Stimulated activated CD8-positive, alpha-beta memory T cell treated with anti-CD3 and anti-CD28 coated beads, Interleukin-12 subunit alpha, Interleukin-12 subunit beta, amount 100 ng/mL, for 1 hour (primary cell): ENCODE measurements at places on chromosomes 6 and 20.

DNA sequence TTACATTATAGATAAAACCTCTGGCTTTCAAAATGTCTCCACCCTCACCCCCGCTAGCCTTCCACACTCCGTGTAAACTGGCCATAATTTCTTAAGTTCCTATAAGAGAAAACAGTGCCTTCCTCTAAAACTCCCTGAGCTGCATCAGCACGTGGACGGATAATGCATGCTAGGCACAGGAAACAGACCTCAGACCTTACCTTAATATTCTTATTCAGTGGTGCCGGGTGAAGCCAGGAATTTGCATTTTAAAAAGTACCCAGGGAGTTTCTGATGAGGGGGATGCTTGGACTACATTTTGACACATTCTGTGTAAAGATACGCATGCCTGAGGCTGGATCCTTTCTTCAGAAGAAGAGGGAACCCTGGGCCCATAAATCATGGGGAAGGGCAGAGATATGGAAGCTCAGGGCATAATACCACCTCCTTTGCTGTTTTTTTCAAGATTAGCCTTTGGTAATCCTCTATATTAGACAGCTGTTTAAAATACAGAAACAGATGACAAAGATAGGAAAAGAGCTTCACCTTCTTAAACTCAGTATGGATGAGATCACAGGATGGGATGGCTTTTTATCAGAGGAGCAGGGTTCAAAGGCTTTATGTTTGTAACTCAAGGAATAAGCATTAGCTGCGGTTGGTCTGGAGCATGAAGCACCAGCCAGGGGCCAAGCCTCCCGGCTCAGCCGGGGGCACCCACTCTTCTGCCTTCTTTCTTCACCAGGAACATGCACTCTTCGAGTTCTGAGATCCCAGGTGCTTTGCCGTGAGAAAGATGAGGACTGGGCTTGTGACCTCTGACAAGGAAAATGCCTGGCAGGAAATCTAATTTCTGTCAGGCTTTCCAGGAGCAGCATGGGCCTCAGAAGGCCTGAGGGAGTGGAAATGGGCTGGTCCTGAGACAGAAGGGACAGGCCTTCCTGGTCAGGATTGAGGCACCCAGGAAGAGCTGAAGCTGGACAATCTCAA, 218.1 kb upstream of the SOX4 start:
- DNase-seq: no peak

GRCh38 chr6:5619249-5619648, 357.9 kb downstream of the FARS2 start:
- DNase-seq: peak; percentile 32

DNA sequence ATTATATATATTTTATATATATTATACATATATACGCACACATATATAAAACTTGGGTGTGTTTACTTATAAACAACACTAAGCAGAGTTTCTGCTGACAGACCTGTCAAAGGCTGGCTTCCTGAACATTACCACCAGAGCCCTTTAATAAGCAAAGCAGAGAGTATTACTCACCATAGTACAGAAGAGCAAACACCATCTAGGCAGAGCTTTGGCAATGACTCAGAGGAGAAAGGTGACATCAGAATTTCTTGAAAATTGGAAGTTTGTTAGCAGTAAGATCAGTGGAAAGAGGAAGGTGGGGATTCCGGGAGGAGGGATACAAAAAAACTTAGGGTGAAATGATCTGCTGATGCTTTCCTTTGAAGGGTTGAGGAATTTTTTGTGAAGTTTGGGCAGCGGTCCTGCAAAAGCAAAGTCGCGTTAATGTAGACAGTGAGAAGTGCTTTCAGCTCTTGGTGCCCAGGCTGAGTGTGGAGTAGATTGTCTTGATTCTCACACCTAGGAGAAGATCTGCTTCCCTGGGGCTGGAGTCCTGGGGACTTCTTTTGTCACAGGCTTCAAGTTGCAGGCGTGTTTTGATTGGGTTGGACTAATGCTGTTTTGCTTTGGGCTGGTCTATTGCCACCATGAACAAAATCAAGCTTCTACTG, 109.6 kb upstream of the BACH2 start:
- DNase-seq: no peak

GRCh38 chr6:27133281-27134227, 113.9 kb upstream of the PRSS16 start:
- peak; percentile 59 for DNase-seq

DNA sequence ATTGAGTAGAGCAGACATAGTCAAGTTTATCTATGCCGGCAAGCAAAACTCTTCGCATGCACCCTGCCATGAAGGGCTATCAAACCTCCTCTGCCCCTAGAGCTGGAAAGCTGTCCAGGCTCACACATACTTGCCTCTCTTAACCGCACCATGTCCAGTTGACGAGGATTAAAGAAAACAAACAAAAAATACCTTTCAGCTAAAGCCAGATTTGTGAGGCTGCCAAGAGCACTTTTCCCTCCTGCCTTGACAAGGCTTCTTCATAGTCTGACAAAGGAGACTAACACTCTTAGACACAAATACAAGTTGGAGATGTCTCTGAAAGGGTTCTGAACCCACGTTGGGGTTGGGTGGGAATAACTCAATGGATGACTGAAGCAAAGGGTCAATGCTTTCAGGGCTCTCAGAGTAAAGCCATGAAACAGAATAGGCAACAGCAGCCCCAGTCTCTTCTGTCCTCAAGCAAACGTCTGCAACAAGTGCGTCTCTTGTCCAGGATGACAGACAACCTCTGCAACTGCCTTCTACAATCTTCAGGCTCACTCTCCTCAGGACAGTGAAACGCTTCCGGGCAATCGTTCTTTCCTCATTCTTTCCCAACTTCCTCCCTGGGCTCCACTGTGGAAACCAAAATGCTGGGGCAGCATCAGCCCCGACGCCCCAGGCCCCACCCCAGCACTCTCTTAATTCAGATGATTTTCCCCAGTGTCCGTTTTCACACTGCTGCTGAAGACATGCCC, 57.8 kb downstream of the AGPAT4 start:
- DNase-seq: no peak

DNA sequence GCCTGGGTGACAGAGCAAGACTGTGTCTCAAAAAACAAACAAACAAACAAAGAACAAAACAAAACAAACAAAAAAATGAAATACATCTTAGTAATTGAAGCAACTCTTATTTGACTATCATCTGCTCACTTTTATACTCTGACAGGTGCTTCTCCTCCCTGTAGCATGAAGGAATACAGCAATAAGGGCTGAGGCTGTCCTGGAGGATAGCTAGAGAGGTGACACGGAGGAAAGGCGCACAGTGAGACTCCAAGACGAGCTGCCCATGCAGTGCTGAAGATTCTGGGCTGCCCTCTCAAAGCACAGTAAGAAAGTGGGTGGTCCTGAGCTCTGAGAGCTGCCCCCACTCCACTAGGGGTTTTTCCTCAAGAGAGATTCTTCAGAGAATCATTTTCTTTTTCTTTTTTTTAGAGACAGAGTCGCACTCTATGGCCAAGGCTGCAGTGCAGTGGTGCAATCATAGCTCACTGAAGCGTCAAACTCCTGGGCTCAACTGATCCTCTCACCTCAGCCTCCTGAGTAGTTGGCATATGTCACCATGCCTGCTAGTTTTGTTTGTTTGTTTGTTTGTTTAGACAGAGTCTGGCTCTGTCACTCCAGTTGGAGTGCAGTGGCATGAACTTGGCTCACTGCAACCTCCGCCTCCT, 50.0 kb downstream of the OSTM1 start:
- no peak for DNase-seq

DNA sequence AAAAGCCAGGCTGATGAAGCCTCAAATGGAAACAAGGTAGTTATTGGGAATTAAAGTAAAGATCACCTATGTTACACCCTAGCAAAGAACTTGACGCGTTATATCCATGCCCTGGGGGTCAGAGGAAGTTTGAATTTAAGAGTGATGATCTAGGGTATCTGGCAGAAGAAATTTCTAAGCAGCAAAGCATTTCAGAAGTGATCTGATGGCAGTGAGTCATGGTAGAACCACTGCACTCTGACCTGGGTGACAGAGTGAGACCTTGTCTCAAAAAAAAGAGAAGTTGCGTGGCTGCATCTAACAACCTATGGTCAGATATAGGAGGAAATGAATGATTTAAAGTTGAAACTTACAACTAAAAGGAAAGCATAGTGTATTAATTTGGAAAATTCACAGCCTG, 45.2 kb downstream of the SCP2D1 start:
- no peak for DNase-seq

- DNase-seq: no peak
These were observed 280.5 kb downstream of the SYNE1 start for GRCh38 chr6:152356662-152357061.

- DNase-seq: no peak
These were observed 56.1 kb upstream of the HFE start for GRCh38 chr6:26031151-26031594.

DNA sequence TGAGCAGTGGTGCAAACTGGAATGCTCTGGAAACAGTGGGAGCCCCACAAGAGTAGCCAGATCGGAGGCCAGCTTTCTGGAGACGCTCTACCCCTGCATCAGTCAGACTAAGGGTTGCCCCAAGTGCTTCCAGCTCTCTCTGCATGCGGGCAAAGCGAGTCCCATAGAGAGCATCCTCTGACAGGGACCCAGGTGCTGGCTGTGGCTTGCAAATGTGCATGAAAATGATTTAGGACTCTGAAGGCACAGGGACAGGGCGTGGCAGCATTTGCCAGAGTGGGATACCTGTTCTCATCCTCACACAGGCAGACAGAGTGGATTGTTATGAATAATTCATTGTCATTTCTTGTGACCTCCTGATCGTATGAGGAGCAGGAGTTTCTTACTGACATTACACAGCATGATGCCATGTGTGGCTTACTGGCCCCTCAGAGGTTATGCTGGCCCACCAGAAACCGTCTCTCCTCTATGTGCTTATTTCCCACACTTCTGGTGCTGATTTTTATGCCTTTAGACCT, 10.3 kb downstream of the RIN2 start:
- no peak for DNase-seq

GRCh38 chr6:151317103-151317994, 74.0 kb downstream of the ZBTB2 start:
- no peak for DNase-seq
